ENCODE measurements at places on chromosomes 16 and 17. TPM values are rescaled to one million over a fixed set of nuclear protein-coding genes. Genes with fewer than 3 reads are reported as not detected.

The VMO1 gene
- 1.1 TPM for total RNA-seq

The NTN1 gene
- total RNA-seq, result 0.54 TPM

The SPNS3 gene
- total RNA-seq, result not detected

The KLHL11 gene
- total RNA-seq, result 2.1 TPM

The ACE gene
- 3.1 TPM for total RNA-seq

The PRR15L gene
- total RNA-seq, result 3.1 TPM

The PITPNM3 gene
- 2.1 TPM for total RNA-seq

The NUTF2 gene
- 230 TPM for total RNA-seq

The FAM20A gene
- not detected for total RNA-seq

The MPO gene
- total RNA-seq, result not detected

The ATP2C2 gene
- 0.31 TPM for total RNA-seq

The CLEC3A gene
- not detected for total RNA-seq

The SLFN12 gene
- 0.07 TPM for total RNA-seq

The PLLP gene
- total RNA-seq, result 1.5 TPM

The MYH2 gene
- total RNA-seq, result not detected

The PRDM7 gene
- total RNA-seq, result not detected

The SLC5A2 gene
- total RNA-seq, result 0.47 TPM

The AOC3 gene
- 1.4 TPM for total RNA-seq

The USH1G gene
- 0.09 TPM for total RNA-seq

The COG8 gene
- total RNA-seq, result 25.6 TPM

The AATK gene
- 0.64 TPM for total RNA-seq

The NUDT7 gene
- total RNA-seq, result 5.2 TPM

The CEP295NL gene
- total RNA-seq, result 0.43 TPM

The WFIKKN1 gene
- 0.10 TPM for total RNA-seq

The NPIPA3 gene
- total RNA-seq, result 1.9 TPM

The RAB37 gene
- total RNA-seq, result 1.3 TPM

The TEKT5 gene
- total RNA-seq, result 0.17 TPM

The GNAO1 gene
- 1.2 TPM for total RNA-seq
